CD4-positive, alpha-beta T cell treated with Interleukin-6 at 100 ng/mL for 8 hours (primary cell): ENCODE measurements at places on chromosomes 3 and 15.

- DNase-seq: no peak
Measured at GRCh38 chr15:65979316-65979715, 110.0 kb downstream of the RAB11A start.

DNA sequence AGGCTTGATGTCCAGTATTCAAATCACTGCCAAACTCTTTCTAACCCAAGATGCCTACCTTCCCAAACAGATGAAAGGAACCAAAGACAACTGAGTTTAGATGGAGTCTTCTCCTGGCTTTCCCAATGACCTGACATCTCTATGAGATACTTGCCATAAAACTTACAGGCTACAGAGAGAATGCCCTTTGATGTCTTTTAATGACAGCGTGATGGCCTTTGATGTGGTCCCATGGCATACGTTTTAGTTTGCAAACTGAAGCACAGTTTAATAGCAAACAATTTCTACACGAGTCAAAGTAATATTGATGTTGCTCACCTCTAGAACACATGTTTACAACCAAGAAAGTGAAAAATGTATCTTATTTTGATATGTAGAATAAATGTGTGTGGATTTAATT is 73.2 kb downstream of the ZIC4 start:
- no peak for DNase-seq

DNA sequence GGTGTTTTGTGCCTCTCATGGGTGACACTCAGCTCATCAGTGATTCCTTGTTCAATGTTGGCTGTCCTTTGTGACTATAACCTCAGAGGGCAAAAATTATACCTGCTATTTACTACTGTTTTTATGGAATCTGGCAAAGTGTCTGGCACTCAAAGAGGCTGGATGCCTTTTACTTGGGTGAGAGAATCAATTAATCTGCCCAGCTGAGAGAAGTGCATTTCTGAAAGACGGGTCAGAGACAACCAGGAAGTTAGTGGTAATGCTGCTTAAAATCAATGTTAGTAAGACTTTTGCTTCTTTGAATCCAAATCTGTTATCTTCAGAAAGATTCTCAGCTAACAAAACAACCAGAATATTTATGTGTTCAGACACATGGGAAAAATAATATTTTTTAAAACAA is 436.2 kb upstream of the SUCLG2 start:
- no peak for DNase-seq

DNA sequence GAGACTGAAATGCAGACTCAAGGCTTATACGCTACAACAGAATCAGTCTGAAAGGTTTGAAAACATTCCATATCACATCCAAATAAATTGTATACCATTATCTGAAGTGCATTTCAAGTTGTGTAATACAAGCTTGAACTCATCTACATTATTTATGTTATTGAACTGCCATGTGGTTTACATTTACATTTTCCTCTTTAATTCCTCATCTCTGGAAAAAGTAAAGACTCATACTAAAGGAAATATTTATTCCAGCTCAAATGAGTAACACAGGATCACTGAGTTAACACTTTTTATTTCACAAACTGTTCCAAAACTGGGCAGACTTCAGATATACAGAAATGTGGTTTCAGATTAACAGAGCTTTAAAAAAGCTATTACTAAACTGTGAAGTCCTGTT is 282.5 kb downstream of the ULK4 start:
- DNase-seq: no peak

- DNase-seq: no peak
Measured at GRCh38 chr15:60744826-60745460, 266.0 kb upstream of the ICE2 start.

DNA sequence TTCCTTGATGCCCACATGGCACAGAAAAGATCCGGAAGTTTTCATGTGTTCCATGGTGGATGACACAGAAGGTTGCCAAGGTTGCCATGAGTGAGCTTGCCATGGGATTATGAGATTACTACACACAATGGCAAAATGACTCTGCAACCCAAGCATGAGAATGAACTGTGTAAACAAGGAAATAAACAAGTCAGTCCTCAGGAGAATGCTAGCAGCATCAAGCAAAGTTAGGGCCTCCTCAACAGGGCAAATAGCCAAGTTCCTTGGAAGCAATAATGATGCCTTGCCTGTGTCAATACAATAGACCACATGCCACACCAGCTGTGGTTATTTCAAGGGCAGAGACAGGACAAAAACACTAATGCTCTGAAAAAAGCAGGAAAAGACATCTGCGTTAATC is 41.8 kb downstream of the AQR start:
- no peak for DNase-seq

DNA sequence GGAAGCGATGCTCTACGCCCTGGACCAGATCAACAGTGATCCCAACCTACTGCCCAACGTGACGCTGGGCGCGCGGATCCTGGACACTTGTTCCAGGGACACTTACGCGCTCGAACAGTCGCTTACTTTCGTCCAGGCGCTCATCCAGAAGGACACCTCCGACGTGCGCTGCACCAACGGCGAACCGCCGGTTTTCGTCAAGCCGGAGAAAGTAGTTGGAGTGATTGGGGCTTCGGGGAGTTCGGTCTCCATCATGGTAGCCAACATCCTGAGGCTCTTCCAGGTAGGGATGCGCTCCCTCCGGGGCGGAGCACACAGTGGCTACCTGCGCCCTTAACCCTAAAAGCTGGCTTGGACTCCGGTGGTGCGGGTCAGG is 698 bp downstream of the GRM7 start:
- no peak for DNase-seq

DNA sequence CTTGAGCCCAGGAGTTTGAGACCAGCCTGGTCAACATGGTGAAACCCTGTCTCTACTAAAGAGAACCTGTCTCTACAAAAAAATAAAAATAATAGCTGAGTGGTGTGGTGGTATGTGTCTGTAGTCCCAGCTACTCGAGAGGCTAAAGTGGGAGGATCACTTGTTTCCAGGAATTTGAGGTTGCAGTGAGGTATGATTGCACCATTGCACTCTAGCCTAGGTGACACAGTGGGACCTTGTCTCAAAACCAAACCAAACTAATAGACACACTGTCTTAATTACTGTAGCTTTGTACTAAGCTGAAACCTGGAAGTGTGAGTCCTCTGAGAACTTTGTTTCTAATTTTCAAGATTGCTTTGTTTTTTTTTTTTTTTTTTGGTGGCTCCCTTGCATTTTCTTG is 30.4 kb downstream of the MGA start:
- DNase-seq: no peak

GRCh38 chr15:33461671-33462070 is 150.9 kb downstream of the RYR3 start:
- DNase-seq: no peak

- DNase-seq: no peak
Measured at GRCh38 chr3:81908561-81908960, 147.1 kb upstream of the GBE1 start.

DNA sequence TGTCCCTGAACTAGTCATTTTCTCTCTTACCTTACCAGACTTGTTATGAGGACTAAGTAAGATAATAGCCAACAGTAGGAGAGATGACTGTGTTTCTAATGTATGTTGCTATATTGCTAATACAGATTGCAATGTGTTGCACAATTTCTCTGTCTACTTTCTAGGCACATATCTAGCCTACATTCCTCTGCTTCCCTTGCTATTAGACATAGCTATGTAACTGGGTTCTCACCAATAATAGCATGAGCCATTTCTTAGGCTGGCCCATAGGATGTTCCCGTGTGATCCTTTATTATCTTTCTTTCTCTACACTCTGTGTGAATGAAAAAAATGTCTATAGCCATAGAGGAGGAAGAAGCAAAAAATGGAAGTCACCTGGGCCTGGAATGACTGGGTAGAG is 6.8 kb upstream of the LRRN1 start:
- DNase-seq: no peak

DNA sequence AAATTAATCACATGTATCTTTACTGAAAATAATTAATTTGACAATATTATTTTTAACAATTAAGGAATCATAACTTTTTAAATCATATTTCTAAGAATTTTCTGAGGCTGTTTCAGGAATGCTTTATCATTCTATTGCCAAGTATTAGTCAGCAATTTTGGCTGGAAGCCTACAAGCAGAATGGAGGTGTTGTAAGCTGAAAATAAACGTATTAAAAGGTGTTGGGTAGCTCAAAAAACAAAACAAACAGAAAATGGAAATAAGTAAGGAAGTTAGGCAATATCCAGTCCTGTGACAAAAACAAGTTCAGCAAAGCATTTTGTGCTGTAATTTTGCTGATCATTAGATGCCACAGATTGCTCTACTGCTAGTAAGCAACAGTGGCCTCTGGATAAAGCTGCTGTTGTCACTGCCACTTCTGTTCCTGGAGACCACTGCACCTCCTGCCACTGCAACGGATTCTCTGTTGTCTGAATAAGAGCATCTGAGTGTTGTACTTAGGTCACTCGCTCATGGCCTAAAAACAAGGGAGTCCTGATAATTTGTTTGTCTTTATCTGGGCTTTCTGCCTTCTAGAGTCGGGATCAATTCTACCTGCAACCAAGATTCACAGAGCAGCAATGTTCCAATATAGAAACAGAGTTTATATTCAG is 63.5 kb upstream of the SLITRK3 start:
- DNase-seq: no peak

DNA sequence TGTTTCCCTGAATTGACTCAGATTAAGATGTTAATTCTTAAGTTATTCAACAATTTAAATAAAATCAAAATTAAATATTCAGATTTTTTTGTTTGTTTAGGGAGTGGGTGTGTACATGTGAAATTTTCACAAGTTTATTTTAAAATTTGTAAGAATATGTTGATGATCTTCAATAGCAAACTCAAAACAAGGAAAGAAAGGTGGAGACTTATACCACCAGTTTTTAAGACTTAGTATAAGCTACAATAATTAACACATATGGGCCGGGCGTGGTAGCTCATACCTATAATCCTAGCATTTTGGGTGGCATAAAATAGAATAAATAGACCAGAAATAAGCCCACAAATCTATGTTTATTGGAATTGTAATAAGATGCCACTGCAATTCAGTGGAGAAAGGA is 1084.5 kb downstream of the ROBO1 start:
- DNase-seq: no peak
